Mesendoderm (in vitro differentiated cells): ENCODE measurements at places on chromosomes 2 and 18.

DNA sequence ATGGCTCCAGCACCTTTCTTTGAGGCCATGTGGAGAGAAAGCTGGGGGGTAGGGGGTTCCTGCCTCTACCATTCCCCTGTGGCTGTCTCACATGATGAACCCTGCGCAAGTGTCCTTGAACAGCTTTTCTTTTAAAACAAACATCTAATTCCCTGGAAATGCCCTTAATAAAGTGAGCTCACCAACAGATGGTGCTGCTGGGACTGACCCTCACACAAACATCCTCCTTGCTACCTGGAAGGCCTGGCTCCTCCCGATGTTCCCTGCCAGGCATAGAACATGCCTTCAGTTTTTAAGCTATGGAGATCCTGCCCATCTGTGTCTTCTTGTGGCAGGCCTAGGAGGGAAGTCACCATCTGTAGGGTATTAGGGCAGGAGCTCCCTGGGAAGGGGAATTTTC is 60.7 kb upstream of the GATA6 start:
- DNase-seq: peak; percentile 80

GRCh38 chr18:59657012-59657411 is 40.2 kb downstream of the CCBE1 start:
- DNase-seq: no peak

- DNase-seq: no peak
Observed at GRCh38 chr2:138537170-138537915, 35.8 kb downstream of the SPOPL start.

GRCh38 chr2:59889305-59889704 is 664.1 kb downstream of the BCL11A start:
- DNase-seq: no peak

DNA sequence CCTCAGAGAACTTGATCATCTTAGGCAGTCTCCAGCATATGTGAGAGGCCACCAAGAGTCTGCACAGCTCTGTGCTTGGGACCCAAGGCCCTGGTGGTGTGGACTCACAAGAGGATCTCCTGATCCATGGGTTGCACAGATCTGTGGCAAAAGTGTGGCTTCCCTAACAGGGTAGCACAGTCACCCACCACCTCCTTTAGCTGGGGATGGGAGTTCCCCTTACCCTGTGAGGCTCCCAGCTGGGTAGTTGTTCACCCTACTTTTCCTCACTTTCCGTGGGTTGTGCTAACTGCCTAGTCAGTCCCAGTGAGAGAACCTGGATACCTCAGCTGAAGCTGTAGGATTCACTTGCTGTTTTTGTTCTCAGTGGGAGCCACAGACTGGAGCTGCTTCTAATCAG is 123.7 kb downstream of the FTCDNL1 start:
- no peak for DNase-seq

DNA sequence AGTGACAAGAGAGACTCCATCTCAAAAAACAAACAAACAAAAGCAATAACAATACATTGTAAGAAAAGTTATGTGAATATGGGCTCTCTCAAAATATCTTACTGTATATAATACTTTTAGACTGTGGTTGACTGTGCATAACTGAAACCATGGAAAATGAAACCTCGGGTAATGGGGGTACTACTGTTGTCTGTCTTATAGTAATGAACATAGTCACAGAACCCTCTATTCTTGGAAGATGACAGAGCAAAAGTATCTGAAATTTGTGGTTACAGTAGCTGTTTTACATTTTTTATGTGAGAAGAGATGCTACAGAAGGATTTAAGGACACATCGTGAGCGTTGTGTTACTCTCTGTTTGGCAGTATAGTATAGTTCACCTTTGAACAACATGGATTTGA is 60.5 kb downstream of the MAP4K4 start:
- no peak for DNase-seq

DNA sequence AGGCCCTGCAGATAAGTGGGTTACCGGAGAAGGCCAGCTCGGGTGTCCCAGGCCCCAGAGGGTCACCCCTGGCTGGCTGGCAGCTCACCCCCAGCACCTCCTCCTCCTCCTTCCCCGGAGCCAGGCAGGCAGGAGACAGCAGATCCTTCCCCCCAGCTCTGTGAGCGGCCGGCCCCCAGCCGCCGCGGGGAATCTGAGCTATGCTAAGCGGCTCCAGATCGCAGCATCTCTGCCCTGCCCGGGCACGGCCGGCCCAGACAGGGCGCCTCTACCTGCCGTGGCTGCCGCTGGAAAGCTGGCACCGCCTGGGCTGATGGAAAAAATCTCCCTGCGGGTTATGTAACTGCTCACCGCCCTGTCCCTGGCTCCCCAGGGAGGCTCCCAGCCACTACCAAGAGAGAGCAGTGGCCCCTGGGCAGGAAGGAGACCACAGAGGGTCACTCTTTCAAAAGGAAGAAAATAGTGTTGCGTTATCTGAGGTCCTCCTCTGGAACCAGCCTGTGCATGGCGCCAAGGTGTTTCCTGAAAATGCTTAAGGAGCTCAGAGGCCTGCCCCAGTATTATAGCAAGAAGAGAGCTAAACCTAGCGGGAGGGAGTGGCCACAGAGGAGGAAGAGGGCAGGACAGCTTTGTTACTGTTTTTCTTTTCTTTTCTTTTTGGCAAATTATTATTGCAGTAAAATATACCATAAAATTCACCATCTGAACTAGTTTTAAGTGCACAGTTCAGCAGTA is 179.0 kb downstream of the SMAD7 start:
- no peak for DNase-seq

- DNase-seq: no peak
Observed at GRCh38 chr18:73679941-73680712, 467.5 kb downstream of the FBXO15 start.

- no peak for DNase-seq
Observed at GRCh38 chr18:57727952-57728807, 74.9 kb downstream of the ATP8B1 start.

GRCh38 chr18:62690236-62690815 is 25.0 kb upstream of the PHLPP1 start:
- DNase-seq: no peak

- no peak for DNase-seq
Observed at GRCh38 chr18:70398076-70398475, 109.2 kb downstream of the SOCS6 start.

DNA sequence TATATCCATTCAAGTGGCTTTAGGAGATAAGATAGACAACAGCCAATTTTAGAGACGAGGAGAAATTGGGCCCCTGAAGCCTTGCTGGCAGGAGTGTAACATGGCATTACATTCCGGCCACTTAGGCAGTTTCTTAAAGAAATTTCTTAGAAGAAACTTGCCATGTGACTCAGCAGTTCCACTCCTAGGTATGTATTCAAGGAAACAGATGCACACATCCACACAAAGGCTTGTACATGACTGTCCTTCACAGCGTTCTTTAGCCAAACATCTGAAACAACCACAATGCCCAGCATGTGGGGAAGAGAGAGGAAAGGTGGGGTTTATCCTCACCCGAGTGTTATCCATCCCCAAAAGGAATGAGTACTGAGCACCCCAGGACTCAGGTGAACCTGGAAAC is 107.1 kb downstream of the NFATC1 start:
- DNase-seq: no peak

GRCh38 chr2:20615068-20615465 is 35.8 kb downstream of the HS1BP3 start:
- no peak for DNase-seq

DNA sequence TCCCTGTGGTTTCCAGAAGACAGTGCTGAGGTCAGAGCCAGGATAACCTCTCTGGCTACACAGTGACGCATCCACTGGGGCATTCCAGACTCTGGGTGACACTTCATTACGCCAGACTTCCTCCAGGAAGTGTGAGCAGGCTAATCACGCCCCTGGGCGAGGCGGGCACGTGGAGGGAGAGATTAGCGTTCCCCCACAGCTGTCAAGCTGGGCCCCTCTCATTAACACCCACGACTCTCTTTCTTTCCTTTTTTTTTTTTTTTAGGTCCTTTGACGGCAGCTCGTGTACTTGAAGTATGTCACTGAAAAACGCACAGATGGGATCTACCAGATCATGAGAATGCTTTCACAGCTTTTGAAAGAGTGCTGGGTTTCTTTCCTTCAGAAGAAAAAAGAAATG is 274.6 kb downstream of the AFF3 start:
- peak; percentile 73 for DNase-seq

DNA sequence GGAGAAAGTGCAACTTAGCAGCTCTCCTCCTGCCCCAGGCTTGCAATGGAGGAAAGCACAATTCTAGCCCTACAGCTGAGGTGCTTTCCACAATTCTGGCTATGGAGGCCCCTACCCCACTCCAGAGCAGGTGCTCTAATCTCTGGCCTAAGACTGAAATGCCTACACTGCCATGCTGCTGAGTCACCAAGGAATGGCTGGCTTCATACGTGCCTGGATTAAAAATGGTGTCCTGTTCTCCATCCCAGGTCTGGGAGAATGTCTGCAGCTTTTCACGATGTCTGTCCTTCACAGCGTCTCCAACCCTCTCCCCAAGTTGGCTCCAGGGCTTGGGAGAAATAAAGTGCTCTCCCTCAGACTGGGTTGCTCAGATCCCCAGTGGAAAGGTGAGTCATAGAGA is 48.5 kb downstream of the MBOAT2 start:
- no peak for DNase-seq

DNA sequence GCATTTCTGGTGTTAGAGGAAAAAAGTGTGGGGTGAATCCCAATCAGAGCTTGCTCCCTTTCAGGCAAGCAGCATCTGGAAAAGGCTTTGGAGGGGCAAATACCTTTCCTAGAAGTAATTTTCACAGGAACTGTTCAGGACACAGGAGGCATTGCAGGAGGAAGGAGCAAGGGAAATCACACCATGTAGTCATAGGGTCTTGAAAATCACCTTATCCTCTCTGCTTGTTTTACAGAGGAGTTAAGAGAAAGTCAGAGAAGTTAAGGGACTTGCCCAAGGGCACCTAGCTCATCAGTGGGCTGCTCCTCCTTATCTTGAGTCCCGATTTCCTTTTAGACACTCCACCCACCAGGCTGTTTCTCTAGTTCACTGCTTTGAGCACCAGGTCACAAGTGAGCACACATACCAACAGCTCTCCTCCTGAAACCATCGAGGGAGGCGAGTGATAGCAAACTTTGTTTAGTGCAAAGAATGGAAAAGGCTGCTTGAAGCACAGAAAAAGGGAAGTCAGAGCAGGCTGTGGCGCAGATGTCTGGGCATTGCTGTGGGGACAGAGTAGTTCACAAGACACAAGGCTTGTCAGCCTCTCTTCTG is 89.2 kb upstream of the CXCR4 start:
- DNase-seq: no peak

- DNase-seq: no peak
Observed at GRCh38 chr2:129748250-129748649, 231.2 kb upstream of the RAB6C start.

GRCh38 chr2:151872463-151872862 is 44.2 kb upstream of the ARL5A start:
- no peak for DNase-seq

- no peak for DNase-seq
Observed at GRCh38 chr2:37812414-37812813, 112.7 kb upstream of the RMDN2 start.

DNA sequence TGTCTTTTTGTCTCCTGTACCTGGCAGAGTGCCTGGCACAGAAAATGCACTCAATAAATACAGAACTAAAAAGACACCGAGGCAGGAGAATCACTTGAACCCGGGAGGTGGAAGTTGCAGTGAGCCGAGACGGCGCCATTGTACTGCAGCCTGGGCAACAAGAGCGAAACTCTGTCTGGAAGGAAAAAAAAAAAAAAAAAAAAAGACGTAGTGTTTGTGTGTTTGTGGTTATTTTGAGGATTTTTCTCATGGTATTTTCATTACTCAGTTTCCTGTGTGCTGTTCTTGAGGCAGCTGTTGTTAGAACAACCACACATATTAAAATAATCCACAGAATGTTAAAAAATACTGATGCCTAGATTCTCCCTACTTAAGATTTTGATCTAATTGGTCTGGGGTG is 519.2 kb upstream of the SPHKAP start:
- no peak for DNase-seq

- DNase-seq: no peak
Observed at GRCh38 chr2:12921321-12921720, 204.6 kb downstream of the TRIB2 start.

DNA sequence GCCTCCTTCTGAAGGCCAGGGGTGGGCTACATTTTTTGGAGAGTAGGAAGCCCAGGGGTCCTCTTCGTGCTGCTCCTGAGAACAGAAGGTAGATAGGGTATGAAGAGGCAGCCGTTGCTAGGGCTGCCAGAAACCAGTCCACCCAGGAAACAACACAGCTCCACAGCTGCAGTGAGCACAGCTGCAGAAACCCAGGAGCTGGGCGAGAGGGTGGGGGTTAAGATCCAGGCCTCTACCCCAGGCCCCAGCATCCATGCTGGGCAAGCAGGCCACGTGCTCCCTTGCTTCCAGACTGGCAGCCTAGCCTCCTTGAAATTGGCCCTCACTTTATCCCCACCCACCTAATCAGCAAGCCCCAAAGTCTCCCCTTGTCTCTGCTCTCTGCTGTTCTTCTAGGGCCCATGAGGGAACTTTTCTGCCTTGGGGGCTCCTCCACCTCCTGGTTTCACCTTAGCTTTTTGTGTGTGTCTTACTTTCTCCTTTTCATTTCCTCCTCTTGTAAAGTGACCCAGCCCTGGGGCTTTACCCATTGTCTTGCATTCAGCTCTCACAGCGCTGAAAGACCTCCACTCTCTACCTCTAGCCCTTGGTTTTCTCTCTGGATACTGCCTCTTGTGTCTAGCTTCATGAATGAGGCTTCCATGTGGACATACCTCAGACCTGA is 30.7 kb downstream of the STON1 start:
- peak; percentile 62 for DNase-seq

GRCh38 chr2:222290736-222291484 is 7.9 kb downstream of the PAX3 start:
- peak; percentile 96 for DNase-seq

GRCh38 chr2:171081649-171082111 is 79.0 kb downstream of the TLK1 start:
- no peak for DNase-seq

- no peak for DNase-seq
Observed at GRCh38 chr2:41933585-41934320, 114.1 kb upstream of the PKDCC start.

- no peak for DNase-seq
Observed at GRCh38 chr2:19809206-19809605, 92.6 kb downstream of the TTC32 start.

- DNase-seq: no peak
Observed at GRCh38 chr18:59211629-59212028, 8.3 kb upstream of the GRP start.

DNA sequence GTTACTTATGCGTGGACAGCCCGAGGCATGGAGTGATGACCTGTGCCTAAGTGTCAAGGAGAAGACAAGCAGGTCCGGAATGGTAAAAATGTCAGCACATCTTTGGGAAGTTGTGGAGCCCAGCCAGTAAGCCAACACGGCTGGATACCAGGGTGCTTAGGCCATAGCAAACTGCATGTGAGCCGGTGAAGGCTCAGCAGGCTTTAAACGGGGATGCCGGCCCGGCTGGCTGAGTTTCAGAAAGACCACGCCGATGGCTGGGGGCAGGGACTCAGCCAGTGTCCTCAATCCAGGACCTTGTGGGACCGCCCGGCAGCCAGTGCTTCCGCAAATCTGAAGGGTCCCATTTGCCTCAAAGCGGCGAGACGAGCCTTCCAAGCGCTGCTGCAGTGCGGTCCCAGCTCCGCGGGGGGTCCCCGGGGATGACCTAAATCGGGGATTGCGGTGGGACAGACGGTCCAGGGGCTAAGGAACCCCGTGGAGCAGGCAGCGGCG is 946 bp upstream of the AGAP1 start:
- peak; percentile 70 for DNase-seq
